ENCODE measurements at places on chromosomes 7 and 10.

DNA sequence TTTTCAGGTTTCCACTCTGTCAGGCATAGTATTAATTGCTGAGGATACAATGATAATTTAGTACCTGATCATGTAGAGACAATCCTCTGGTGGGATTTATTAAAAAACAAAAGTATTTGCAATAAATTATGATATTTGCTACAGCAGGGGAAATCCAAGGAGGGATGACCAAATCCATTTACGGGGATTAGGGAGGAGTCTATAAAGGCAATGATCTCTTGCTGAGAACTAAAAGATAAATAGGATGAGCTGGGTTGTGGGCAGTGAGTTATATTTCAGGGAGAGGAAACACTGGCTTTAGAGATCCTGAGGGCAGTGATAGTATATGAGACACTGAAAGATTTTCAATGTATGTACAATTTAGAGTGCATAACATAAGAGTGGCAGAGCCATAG lies 305.5 kb downstream of the GPR37 start:
- no peak for DNase-seq

GRCh38 chr10:109835257-109835656 lies 88.1 kb downstream of the XPNPEP1 start:
- DNase-seq, result no peak

DNA sequence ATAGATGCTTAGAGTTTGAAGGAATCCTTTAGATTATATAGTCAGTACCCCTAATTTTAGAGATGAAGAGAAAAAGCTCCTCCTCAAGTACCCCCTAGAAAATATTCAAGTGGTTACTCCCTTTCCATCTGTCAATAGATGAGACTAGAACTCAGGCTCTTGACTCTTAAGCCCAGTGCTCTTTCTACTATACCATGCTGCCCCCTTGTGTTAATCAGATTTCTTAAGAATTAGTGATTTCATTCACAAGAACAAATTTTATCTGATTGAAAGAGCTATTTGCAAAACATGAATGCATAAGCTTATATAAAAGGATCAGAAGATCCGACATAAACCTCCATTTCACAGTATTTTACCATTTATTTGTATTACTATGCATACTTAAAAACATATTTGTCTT lies 179.3 kb downstream of the TFEC start:
- no peak for DNase-seq

GRCh38 chr10:404346-404745 lies 269.1 kb downstream of the ZMYND11 start:
- no peak for DNase-seq

DNA sequence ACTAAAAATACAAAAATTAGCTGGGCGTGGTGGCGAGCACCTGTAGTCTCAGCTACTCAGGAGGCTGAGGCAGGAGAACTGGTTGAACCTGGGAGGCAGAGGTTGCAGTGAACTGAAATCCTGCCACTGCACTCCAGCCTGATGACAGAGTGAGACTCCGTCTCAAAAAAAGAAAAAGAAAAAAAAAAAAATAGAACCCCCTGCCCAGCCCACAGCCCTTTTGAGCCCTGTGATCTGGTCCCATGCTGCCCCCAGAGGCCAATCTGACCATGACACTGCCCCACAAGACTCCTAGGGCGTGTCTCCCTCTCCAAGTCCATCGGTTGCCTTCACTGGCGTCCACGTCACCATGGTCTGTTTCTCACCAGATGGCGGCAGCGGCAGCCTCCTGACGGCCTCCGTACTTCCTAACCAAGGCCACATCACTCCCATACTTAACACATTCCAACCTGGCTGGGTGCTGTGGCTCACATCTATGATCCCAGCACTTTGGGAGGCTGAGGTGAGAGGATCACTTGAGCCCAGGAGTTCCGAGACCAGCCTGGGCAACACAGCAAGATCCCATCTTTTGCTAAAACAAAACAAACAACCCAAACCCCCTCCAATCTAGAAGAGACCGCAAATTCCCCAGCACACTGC lies 18.0 kb downstream of the STX1A start:
- no peak for DNase-seq

All from stimulated activated CD8-positive, alpha-beta memory T cell treated with anti-CD3 and anti-CD28 coated beads, Interleukin-4, amount 100 ng/mL, for 24 hours (primary cell).